ENCODE measurements at places on chromosomes 4 and X.

- DNase-seq, result no peak
These were observed 69.2 kb downstream of the ZNF732 start for GRCh38 chr4:236028-236427.

GRCh38 chrX:130841776-130842175 lies 61.2 kb downstream of the ENOX2 start:
- DNase-seq, result no peak

- DNase-seq, result no peak
These were observed 1911.7 kb downstream of the PCDH7 start for GRCh38 chr4:32631831-32632230.

GRCh38 chr4:122534776-122535175 lies 78.3 kb upstream of the IL2 start:
- no peak for DNase-seq

GRCh38 chr4:127669691-127670090 lies 36.9 kb downstream of the INTU start:
- no peak for DNase-seq

GRCh38 chr4:5892323-5893003 lies 423 bp downstream of the CRMP1 start:
- DNase-seq, result no peak

GRCh38 chr4:72084587-72085011 lies 52.8 kb downstream of the NPFFR2 start:
- no peak for DNase-seq

DNA sequence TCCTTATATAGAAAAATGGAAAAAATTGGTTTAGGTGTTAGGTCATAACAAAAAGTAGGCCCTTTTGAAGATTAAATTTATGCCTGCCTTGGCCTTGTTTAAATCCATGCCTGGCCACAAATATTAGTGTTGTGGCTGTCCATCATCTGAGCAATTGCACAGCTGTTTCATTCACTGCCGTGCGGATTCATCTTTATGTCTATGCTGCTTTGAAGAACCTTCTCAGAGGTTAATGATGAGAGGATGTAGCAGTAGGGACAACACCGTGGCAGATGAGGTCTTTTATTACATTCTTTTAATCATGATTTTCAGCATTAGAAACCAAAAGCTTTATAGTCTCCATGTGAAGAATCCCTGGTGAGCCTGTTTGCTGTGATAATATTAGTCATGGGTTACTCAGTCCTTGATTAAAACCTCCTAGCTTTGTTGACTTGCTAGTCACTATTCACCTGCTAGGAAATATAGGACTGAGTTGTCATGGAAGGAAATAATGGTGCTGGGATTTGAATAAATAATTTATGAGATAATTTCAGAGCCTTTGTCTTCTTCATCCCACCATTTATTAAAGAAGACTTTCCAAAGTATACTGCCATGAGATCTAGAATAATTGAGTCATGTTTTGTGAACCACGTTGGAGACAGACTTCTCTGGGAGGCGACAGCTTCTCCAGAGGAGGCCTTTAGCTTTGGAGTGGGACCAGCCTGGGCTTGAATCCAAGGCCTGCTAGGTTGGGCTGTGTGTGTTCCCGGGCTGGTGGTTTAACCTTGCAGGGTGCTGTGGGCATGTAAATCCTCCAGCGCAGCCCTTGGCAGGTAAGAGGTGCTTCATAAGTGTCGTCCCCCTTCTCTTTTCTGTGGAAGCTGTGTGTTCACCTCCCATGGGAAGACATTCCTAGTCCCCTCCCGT lies 53.5 kb downstream of the PTTG2 start:
- no peak for DNase-seq

- no peak for DNase-seq
These were observed at the start of gene KLHL4 for GRCh38 chrX:87517571-87518141. Gene KLHL4, plus strand, starts transcription at chrX:87517802. Its CDS starts 92 bp downstream, at chrX:87517894.

GRCh38 chr4:184347251-184348239 lies 126.8 kb downstream of the IRF2 start:
- DNase-seq, result no peak

GRCh38 chr4:164109503-164109902 lies 615.0 kb downstream of the TMA16 start:
- DNase-seq, result no peak

DNA sequence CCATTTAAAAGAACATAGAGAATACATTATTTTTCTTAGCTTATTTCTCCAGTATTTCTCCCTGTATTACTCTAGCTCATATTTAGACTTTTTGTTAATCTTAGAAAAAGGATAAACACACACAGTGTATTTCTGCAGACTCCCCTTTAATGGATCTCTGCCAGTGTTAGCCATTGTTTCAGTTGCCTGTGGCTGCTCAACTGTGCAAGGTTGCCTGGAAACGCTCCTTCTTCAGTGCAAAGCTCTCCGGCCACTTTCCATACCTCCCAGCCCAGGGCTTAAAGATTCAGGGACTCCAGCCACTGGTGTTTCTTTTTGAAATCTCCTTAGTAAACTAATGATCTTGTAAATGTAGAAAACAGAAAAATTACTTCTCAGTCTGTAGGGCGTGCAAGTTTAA lies 104.9 kb downstream of the SLIT2 start:
- no peak for DNase-seq

Data from thoracic aorta (tissue), 2 donors.